NCI-H2081 (cell line): ENCODE measurements at places on chromosomes 4 and X.

GRCh38 chr4:107423677-107424405 is 296.2 kb downstream of the PAPSS1 start:
- no peak for DNase-seq

DNA sequence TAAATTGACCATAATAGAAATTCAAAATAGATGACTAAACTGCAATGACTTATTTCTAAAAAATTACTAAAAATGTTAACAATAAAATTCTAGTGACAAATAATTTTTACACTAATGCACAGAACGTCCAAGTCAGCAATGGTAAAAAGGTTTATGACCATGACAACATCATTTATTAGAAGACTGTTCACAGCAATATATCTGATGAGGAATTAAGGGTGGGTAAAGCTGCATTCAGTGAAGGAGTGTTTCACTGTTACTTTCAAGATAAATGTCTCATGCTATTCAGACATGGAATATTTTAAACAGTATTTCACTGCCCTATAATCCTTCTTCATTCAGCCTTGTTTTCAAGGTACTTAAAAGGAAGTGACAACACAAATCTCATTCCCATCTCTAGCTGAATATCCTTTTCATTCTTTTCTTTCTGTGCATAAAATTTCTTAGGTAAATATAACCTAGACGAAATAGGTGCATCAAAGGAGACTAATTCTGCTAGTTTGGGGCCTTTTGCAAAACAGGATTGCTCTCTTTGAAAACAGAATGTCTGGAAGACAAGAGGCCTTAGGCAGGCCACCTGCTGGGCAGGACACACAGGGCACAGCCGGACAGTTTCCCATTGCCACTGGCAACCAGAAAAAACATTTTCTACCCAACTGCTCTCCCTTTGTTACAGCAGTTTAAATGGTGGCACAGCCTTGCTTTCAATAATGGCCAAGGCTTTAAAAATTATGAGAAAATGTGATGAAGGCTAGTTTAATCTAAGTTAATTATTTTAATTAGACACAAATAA is 600.3 kb downstream of the SPRY1 start:
- DNase-seq = peak; percentile 49

DNA sequence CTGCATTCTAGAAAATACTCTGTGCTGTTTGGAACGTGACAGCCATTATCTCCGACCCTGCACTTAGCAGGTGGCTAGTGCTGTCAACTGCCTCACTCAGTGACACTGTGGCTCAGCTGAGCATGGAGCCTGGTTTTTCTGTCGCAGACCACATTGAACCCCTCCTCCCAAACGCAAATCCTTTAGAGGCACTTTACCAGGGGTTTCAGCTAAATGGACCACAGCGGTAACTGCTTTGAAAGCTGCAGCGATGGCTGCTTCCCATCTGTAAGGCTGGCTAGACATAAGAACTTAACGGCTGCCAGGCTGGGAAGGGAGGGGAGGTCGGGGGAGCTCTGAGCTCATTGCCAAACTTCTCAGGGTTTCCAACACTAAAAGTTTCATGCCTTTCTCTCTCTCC is 8.1 kb downstream of the SLC34A2 start:
- no peak for DNase-seq

DNA sequence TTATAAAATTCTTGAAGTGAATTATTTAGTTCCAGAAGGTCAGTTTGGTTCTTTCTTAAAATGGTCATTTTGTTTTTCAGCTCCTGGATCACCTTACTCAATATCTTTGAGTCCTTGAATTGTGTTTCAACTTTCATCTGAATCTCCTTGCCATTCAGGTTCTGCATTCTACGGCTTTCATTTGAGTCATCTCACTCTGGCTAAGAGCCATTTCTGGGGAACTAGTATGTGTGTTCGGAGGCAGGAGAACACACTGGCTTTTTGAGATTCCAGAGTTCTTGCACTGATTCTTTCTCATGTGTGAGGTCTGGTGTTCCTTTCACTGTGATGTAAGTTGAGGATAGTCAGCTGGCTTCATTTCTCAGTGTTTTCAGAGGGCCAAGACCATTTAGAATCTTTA is 708.4 kb upstream of the FRG1 start:
- DNase-seq = no peak
